T-helper 2 cell (primary cell): ENCODE measurements at places on chromosomes 3 and 15.

- no peak for DNase-seq
Measured at GRCh38 chr3:151044706-151045105, 40.8 kb upstream of the MED12L start.

GRCh38 chr3:188940573-188940932, 231.2 kb upstream of the TPRG1 start:
- DNase-seq = no peak

DNA sequence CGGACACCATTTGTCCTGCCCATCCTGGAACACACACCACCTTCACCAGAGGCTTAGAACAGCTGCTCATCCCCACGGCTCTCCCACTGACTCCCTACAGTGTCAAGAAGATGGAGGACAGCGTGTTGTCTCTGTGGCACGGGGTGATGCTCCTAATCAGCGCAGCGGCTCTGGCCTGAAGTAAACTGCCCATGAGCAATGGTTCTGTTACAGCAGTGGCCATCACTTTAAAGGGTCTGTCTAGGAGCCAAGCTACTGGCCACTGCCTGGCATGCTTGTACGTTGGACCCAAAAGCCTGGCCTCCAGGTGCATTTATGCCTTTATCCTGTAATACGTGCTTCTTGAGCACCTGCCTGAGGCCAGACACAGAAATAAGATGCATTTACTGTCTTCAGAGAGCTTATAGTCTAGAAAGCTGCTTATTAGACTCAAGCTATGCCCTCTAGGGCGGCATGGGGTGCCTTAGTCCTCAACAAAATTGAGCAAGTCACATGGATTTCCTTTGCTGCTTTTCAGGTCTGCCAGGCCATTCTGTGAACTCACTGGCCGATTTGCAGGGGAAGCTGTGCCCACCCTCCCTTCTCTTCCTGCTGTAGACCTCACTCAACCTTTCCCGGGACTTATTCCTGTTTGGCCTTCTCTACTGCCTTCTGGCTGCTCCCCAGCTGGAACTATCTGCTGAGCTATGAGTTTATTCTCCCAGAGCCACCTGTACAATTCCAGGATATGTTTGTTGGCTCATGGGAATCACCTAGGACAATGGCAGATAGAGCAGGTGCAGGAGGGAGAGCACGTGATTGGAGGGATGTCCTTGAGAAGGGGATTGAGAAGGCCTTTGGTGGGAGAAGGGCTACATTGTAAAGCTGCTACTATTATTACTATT, 51.9 kb downstream of the STARD5 start:
- DNase-seq = no peak

DNA sequence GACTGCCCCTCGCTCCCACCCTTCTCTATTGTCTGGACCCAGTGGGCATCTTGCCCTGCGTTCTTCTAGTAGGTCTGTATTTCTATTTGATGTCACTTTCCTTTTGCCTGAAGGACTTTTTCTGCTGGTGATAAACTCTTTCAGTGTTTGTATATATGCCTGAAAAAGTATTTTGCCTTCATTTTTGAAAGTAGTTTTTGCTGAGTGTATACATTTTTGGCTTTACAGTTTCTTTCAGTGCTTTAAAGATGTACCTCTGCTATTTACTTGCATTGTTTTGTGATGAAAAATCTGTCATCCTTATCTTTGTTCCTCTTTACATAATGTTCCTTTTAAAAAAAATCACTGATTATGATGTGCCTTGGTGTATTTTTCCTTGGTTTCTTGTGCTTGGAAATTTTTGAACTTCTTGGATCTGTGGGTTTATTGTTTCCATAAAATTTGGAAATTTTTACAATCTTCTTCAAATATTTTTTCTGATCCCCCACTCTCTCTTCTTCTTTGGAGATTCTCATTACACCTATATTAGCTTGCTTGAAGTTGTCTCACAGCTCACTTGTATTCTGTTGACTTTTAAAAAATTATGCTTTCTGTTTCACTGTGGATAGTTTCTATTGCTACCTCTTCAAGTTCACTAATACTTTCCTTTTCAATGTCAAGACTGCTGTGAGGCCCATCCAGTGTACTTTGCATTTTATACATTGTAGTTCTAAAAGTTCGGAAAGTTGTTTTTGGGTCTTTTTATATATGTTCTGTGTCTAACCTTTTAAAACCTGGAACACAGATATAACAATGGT, 67.8 kb downstream of the RGMA start:
- no peak for DNase-seq

DNA sequence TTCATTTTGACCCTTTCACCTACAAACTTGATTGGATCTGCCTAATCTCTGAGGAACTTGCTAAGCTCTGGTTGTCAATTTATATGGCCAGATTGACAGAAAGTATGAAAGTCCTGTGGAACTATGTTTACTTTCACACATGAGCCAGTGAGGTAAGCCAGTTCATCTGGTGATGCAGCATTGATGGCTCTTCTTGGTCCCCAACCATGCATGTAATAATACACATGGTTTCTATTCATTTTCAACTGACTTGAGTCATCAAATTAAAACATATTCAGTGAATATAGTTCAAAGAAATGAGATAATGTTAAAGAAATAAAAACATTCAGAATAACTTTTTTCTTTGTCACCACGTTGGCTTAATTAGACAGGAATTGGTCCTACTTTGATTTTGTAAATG, 336.1 kb upstream of the THBS1 start:
- DNase-seq = no peak

DNA sequence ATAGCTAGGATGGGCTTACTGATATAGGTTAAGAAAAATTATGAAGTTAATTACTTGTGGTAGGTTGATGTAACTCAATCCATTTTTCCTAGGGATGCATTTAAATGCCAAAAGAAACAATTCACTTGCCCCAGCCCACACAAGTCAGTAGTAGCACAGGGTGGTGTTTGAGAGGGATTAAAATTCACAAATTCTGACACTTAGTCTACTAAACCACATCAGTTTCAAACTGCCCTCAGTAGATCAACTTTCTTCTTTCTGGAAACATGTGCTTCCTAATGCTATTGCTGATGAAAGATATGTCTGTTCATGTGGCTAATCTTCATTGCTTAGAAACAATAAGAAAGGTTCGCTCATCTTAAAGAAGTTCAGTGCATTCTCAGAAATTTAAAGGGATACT, 160.6 kb downstream of the EPHA3 start:
- DNase-seq = no peak

DNA sequence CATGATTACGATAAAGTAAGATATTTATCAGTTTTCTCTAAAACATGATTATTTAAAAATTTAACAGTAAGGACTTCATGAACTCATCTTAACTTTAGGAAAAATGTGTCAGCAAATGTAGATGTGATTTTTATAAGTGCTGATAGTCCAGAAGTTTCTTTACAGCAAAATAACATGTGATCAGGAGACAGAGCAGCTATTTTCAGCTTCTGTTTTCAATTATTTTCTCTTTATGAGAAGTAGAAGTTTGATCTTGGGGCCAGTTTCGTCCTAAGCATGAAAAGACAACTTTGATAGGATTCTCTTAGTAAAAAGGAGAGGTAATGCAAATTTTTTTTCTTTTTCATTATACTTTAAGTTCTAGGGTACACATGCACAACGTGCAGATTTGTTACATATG, 96.5 kb upstream of the TSPAN3 start:
- DNase-seq = no peak

- no peak for DNase-seq
Measured at GRCh38 chr3:48001991-48002390, 14.2 kb downstream of the MAP4 start.

GRCh38 chr3:66261355-66261754, 40.6 kb downstream of the SLC25A26 start:
- no peak for DNase-seq

DNA sequence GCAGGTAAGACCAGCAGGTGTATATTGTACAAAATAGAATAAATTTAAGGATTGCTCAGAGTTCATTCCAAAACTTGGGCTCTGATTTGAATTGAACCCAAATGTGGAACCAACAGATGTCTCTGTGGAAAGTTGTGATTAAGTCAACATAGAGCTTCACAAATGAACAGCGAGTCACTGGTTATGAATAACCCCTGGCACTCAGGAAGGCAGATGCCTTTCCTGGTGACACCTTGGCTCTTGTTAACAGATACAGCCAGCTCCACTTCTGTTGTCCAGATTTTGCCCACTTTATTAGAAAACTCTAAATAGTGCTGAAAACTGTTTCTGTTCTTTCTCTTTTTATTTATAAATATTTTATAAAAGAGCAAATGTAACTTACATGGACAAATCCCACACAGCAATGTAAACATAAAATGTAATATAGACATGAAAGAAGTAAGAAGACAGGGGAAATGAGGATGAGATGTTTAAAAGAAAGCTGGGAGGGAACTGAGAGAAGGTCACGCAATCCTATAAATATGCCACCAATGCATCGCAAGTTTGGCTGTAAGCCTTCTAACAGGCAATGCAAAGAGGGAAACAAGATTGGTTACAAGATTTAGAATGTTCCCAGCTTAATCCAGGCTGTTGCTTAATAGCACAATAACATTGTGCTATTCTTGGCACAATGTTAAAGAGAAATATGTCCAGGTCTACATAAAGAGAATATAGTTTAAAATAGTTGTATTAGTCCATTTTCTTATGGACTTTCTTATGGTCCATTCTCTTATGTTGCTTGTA, 495.5 kb downstream of the TAFA4 start:
- no peak for DNase-seq

GRCh38 chr3:55416331-55416821, 70.7 kb downstream of the WNT5A start:
- no peak for DNase-seq

- DNase-seq = no peak
Measured at GRCh38 chr15:77771616-77772015, 138.9 kb upstream of the LINGO1 start.

GRCh38 chr15:88913017-88913849, at the start of gene MFGE8:
Gene MFGE8, minus strand, starts transcription at chr15:88913379. Its CDS starts 60 bp downstream, at chr15:88913319.
- DNase-seq = peak; percentile 53

- no peak for DNase-seq
Measured at GRCh38 chr3:81760215-81760614, 1.2 kb downstream of the GBE1 start.

- no peak for DNase-seq
Measured at GRCh38 chr3:2540115-2540514, 441.4 kb downstream of the CNTN4 start.

DNA sequence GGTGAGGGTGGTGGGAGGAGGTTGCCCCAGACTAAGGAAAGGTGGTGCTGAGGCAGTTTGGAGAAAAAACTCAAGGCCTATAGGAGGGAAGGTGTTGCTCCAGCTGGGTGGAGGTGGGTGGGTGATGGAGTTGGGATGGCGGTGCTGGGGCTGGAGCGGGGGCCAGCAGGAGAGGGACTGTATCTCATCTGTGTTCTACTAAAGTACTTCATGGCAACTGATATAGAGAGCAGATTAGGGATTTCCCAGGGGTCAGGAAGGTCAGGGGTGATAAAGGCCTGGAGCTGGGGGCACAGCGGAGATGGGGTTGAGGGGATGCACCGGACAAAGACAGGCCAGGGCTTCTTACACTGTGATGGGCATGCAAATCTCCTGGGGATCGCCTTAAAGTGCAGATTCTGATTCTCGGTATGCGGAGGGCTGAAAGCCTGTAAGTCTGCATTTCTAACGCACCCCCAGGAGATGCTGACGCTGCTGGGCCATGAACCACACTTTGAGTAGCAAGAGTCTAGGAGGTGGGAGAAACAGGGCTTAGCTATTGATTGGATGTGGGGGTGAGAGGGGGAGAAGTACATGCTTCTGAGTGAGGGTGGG, 4.2 kb downstream of the KLHL40 start:
- DNase-seq = no peak

DNA sequence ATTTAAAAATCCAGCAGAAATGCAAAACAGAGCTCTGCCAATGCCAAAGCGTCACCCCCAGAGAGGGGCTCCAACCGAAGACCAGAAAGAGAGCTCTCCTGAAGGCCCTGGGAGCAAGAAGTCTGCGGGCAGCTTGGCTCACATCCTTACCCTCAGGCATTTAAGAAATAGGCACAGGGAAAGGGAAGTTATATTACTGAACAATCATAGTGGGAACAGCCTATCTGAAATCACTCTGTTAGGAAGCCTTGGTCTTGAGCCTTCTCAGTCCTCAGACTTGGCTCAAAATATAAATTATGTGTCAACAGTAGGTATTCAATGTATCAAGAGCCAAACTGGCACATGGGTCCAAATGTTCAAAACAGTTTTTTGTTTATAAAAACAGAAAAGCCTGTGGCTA, 10.3 kb upstream of the PPARG start:
- DNase-seq = no peak

DNA sequence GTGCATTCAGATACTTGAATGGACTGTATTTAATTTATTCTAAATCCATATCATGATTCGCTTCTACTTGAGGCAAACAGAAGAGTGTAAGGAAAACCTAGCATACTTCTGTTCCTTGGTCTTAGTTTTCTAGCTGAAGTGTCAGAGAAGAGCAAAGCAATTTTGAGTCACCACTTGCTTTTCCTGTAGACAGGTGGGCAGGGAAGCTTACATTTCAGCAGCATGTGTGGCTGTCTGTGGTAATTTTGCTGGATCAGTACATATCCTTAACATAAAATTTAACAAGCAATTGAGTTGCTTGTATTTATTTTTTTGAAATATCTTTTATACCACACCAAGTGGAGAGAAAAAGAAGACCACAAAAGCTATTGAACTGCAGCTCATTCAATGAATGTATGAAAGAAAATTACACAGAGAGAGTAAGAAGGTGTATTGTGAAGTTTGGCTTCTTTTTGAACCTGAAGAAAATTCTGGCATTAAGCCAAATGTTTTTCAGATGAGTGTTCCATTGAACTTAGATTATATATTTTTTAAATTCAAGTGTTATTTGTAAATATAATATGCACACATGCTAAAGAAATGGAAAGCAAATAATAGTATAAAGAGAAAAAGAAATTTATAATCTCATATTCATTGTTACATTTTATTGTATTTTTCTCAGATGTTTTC, 747.6 kb downstream of the NAALADL2 start:
- no peak for DNase-seq

GRCh38 chr15:90865702-90866101, 2.7 kb upstream of the FURIN start:
- no peak for DNase-seq

DNA sequence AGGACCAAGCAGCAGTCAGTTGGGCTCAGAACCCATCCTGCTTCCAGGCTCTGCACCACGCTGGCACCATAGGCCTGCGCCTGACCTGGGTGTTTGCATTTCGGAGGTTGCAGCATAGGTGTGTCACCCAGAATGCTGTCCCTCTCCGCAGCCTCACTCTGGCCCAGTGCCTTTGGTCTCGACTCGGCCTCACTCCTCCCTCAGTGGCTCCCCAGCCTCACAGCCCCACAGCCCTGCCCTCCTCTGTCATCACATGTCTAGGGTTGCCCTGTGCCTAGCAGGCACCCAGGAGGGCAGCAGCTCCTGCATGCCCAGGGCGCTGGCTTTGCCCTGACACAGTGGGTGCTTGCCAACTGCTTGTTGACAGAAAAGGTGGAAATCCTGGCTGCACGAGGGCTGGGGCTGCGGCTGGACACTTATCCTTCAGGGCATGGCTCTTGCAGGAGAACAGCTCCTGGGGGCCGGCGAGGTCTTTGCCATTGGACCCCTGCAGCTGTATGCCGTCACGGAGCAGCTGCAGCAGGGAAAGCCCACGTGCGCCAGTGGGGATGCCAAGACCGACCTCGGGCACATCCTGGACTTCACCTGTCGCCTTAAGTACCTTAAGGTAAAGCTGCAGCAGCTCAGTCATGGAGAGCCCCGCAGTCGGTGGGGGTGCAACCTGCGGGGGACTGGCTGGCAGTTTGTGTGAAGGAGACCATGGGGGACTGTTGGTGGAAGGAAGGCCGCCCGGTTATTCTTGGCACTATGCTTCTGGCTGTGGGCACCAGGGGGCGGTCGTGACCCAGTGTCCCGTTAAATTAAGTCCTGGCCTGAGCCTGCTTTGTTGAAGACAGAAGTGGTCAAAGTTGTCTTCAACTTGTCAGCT, 16.2 kb downstream of the NISCH start:
- DNase-seq = no peak
